ENCODE measurements at places on chromosomes 16 and 17. TPM values are rescaled to one million over a fixed set of nuclear protein-coding genes. Genes with fewer than 3 reads are reported as not detected.

- no peak overlapping the region for H3K27ac ChIP-seq
- DNase-seq = no peak
- H3K4me3 ChIP-seq = no peak overlapping the region
- peaks cover 94% of the 10 kb centered on the region for H3K27me3 ChIP-seq
Measured at GRCh38 chr17:21464611-21465021, 88.5 kb downstream of the KCNJ12 start.

GRCh38 chr17:80594431-80595269 lies 50.0 kb downstream of the RPTOR start:
- peak overlapping the region; percentile 48 for H3K27ac ChIP-seq
- no peak overlapping the region for H3K4me3 ChIP-seq
- H3K4me1 ChIP-seq = peaks cover 24% of the 10 kb centered on the region
- no peaks in the 10 kb centered on the region for H3K36me3 ChIP-seq
- no peaks in the 10 kb centered on the region for H3K27me3 ChIP-seq
- no peak for DNase-seq

- H3K27ac ChIP-seq = peak overlapping the region; percentile 83
- DNase-seq = no peak
- peaks cover 2% of the 10 kb centered on the region for H3K36me3 ChIP-seq
- no peak overlapping the region for H3K4me3 ChIP-seq
- no peaks in the 10 kb centered on the region for H3K27me3 ChIP-seq
Measured at GRCh38 chr17:21034340-21035235, 8.2 kb downstream of the USP22 start.

GRCh38 chr17:12859520-12859919 lies 70.2 kb downstream of the ARHGAP44 start:
- no peaks in the 10 kb centered on the region for H3K4me1 ChIP-seq
- H3K36me3 ChIP-seq = no peaks in the 10 kb centered on the region

- no peak overlapping the region for H3K4me3 ChIP-seq
- H3K4me1 ChIP-seq = no peaks in the 10 kb centered on the region
- no peaks in the 10 kb centered on the region for H3K27me3 ChIP-seq
- no peak for DNase-seq
- peaks cover 13% of the 10 kb centered on the region for H3K36me3 ChIP-seq
- H3K27ac ChIP-seq = no peak overlapping the region
Measured at GRCh38 chr16:2451851-2452320, 8.0 kb upstream of the TEDC2 start.

- peak overlapping the region; percentile 15 for H3K27ac ChIP-seq
- H3K27me3 ChIP-seq = peaks cover 52% of the 10 kb centered on the region
- peak overlapping the region; percentile 70 for H3K4me3 ChIP-seq
Measured at GRCh38 chr16:80932708-80933095, 74.0 kb downstream of the CMC2 start.

DNA sequence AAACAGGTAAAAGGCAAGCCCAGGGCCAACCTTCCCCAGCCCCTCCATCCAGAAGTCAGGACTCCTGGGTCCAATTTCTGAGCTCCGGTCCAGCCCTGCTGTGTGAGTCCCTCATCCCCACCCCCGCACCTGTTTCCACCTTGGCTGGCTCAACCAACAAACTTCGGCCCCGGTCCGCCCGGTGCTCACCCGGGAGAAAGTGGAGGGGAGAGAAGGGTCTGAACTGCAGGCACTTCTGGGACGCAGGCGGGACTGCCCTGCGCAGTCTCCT lies 541 bp downstream of the RHBDF2 start:
- peak overlapping the region; percentile 73 for H3K4me3 ChIP-seq
- no peak overlapping the region for H3K27ac ChIP-seq
- no peak for DNase-seq
- peaks cover 23% of the 10 kb centered on the region for H3K4me1 ChIP-seq

DNA sequence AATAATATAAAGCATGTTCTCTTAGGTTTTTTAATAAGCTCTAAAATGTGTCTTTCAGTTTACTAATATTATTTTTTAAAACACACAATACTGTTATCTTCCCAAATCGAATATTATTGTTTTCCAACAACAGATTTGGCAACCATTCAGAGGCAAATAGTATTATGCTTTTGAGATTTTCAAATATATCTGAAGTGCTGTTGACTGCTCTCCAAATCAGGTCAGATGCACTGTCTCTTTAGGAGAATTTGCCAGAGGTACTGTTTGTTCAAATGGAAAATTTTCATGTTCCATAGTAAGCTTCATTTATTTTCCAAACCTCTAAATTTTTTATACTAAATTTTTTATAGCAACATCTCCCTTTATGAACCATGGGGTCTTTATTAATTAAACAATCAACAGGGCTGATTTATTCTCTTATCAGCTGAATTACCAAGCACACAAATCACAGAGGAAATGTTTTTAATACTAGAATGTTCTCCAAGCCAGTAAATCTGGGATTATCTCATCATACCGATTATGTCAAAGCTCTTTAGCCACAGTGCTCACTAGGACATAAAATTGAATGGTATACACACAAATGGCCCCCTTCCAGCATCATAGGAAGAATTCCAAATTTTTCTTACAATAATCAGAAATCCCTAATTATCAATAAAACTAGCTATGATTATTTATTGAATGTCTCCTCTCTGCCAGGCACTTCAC lies 108.8 kb upstream of the HLF start:
- H3K4me1 ChIP-seq = peaks cover 2% of the 10 kb centered on the region
- no peak for DNase-seq
- no peaks in the 10 kb centered on the region for H3K27me3 ChIP-seq
- H3K4me3 ChIP-seq = no peak overlapping the region
- no peak overlapping the region for H3K27ac ChIP-seq

DNA sequence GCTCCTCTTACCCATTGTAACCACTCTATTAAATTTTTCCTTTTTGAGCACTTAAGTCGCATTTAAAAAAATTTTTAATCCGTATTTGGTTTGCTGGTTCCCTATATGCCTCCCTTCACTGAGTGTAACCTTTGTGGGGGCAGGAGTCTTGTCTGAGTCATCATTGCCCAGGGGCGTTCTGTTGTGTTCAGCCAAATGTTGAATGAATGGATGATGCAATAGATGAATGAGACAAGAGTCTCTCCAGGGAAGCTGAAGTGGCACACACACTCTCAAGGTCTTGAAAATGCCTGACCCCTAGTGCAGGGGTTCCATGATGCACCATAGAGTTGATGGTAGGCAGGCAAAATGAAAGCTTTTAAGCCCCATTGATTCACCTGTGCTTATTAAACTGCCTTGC lies 123.0 kb upstream of the RBFOX1 start:
- H3K27ac ChIP-seq = no peak overlapping the region
- H3K4me3 ChIP-seq = no peak overlapping the region
- no peaks in the 10 kb centered on the region for H3K4me1 ChIP-seq
- no peaks in the 10 kb centered on the region for H3K36me3 ChIP-seq
- DNase-seq = no peak

DNA sequence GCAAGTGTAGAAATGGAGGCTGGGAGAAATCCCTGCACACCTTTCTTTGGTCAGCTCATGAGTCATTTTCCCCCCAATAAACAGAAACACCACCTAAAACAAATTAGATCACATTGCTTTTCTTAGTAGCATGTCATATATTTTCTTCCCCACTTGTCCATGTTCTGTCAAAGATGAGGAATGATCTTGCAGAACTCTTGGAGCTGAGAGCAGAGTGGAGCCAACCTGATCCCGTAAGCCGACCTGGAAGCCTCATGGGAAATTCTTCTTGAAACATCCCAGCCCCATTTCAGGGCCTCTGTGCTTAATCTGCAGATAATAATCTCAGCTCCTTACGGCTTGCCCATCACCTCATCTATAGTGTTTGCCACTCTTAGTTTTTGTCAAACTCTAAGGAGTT lies 284.6 kb upstream of the ELAC2 start:
- H3K4me1 ChIP-seq = peaks cover 7% of the 10 kb centered on the region
- no peaks in the 10 kb centered on the region for H3K36me3 ChIP-seq
- no peak for DNase-seq
- no peak overlapping the region for H3K27ac ChIP-seq
- H3K4me3 ChIP-seq = no peak overlapping the region

GRCh38 chr16:49597796-49598195 lies 224.2 kb downstream of the C16orf78 start:
- H3K4me3 ChIP-seq = no peak overlapping the region
- no peaks in the 10 kb centered on the region for H3K36me3 ChIP-seq
- no peak for DNase-seq
- peaks cover 4% of the 10 kb centered on the region for H3K4me1 ChIP-seq
- H3K27me3 ChIP-seq = no peaks in the 10 kb centered on the region

DNA sequence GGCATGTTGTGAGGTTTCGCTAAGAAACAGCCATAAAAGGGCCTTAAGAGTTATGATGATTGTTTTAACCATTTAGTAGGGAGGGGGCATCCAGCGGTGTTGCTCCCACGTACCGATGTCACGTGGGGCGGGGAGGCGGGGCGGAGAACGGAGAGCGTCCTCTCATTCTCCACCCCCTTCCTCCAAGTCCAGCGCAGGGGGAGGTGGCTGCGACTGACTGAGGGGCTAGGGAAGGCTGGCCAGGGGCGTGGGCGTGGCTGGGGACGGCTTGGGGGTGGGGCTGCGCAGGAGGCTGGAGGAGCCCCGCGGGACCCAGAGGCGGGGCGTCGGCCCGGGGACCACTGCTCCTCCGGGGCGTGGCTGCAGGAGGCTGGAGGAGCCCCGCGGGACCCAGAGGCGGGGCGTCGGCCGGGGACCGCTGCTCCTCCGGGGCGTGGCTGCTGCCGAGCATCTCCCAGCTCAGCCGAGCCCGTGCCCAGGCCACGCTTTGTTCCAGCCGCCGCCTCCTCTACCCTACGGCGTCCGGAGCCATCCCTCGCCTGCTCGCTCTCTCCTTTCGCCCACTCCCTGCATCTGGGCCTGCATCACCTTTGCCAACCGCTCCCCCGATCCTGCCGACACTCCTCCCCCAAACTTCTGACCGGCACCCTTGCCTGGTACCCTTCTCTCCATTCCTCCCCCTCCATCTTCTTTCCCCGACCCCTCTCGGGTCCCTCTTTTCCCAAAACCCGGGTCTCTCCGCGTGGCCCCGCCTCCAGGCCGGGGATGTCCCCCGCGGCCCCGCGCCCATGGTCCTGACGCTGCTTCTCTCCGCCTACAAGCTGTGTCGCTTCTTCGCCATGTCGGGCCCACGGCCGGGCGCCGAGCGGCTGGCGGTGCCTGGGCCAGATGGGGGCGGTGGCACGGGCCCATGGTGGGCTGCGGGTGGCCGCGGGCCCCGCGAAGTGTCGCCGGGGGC lies at the start of gene SARM1:
TSS of gene SARM1 (plus strand) at position 450 of the 958 bp plus-strand sequence. CDS start at position 789, 339 bp downstream.
- H3K36me3 ChIP-seq = no peaks in the 10 kb centered on the region
- H3K27ac ChIP-seq = peak within 1 kb of the TSS; percentile 96
- H3K4me3 ChIP-seq = peak within 1 kb of the TSS; percentile 70
- peaks cover 33% of the 10 kb centered on the region for H3K4me1 ChIP-seq

DNA sequence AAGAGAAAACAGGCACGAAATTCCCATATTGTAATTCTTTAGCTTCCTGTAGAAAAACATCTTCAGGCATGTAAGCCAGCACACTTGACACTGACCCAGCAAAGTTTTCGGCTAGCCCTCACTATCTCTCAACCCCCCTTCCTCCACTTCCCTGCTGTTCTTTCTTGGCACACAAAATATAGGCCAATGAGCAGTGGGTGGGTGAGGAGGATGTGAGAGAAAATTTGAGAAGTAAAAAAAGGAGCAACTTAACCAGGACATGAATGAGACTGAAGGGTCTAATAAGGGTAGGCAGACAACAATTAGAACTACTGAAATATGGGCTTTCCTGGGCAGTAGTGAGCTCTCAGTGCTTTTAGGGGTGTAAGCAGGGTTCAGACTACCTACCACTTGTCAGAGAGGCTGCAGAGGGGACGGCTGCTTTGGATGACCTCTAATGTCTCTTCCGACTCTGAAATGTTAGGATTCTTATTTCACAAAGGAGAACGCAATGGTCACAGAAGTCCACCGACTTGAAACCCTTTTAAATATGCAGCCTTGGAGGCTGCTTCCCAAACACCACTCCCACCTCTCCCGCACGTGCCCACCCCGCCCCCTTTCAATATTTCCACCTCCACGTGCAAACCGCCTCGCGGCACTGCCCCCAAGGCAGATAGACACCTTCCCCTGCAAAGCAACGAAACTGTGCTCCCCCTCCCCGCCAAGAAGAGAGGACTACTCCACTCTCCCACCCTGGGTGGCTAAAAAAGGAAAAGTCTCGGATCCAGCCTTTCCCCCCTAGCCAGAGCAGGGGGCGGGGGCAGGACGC lies 889 bp downstream of the MBTD1 start:
- peaks cover 13% of the 10 kb centered on the region for H3K36me3 ChIP-seq
- peak overlapping the region; percentile 96 for H3K27ac ChIP-seq
- peaks cover 42% of the 10 kb centered on the region for H3K4me1 ChIP-seq
- H3K4me3 ChIP-seq = peak overlapping the region; percentile 95
- no peaks in the 10 kb centered on the region for H3K27me3 ChIP-seq

DNA sequence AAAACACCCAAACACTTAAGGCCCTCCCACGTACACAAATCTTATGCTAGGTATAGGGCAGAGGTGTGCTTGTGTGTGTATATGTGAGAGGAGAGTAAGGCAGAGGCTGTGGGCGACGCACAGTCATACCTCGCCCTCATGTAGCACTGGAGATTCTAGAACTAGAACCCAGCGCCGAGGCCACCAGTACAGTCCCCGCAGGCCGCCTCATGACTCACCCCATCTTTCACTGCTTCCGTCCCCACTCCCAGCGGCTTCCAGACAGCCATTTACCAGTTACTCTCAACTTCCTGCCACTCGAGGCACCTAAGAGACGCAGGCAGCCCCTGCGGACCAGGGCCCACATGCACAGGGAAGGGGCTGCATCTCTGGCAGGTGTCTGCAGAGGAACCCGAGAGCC lies 23.2 kb upstream of the CYTH1 start:
- no peaks in the 10 kb centered on the region for H3K27me3 ChIP-seq
- H3K27ac ChIP-seq = no peak overlapping the region
- H3K36me3 ChIP-seq = peaks cover 20% of the 10 kb centered on the region
- H3K4me1 ChIP-seq = no peaks in the 10 kb centered on the region
- no peak for DNase-seq
- no peak overlapping the region for H3K4me3 ChIP-seq

CLEC18C gene
- total RNA-seq = 0.17 TPM

DNA sequence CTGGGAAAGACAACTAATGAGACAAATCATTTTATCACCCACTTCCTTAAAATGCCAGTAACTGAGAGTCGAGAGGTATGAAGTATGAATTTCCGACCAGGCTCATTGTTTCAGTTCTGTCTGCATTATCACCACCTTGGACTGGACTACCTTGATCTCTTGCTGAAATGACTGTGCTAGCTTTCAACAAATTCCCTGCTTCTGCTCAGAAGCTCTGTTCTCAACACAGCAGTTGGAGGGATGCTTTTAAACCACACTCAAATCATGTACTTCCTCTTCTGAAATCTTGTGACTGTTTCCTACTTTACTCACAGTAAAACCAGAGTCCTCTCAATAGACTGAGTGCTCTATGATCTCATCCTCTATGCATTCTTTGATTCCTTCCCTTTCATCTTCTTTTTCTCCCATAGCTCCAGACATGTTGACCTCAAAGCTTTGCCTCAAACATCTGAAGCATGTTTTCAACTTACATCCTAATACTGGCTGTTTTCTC lies 195.8 kb downstream of the KCNJ2 start:
- H3K36me3 ChIP-seq = no peaks in the 10 kb centered on the region
- H3K4me3 ChIP-seq = no peak overlapping the region
- peaks cover 5% of the 10 kb centered on the region for H3K27me3 ChIP-seq
- H3K27ac ChIP-seq = no peak overlapping the region
- no peaks in the 10 kb centered on the region for H3K4me1 ChIP-seq

All from progenitor cell of endocrine pancreas (in vitro differentiated cells).